Activated CD8-positive, alpha-beta memory T cell treated with anti-CD3 and anti-CD28 coated beads for 4 hours (primary cell): ENCODE measurements at places on chromosomes 1 and 21.
A peak's percentile ranks its signal among the peaks of the same experiment; 100 is the strongest.

GRCh38 chr1:71577451-71578131 is 496.8 kb upstream of the ZRANB2 start:
- no peak for DNase-seq

- DNase-seq, result no peak
These were observed 180.7 kb downstream of the KAZN start for GRCh38 chr1:14778898-14779865.

DNA sequence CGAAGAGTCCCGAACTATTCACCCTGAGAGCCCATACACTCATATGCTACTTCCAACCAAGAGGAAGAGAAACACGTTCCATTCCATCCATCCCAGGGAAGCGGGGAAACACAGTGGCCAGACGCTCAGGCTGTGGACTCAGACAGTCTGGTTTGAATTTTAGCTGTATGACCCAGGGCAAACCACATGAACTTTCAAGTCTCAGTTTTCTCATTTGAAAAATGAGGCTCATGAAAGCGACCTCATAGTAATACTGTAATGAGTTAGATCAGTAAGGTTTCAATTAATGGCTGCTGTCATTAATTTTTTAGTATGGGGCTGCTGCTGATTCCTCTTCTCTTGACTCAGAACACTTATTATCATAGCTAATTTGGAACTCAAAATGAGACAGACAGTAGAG is 1.5 kb downstream of the FCRL4 start:
- DNase-seq, result no peak

GRCh38 chr21:26110715-26111114 is 59.9 kb downstream of the APP start:
- no peak for DNase-seq

DNA sequence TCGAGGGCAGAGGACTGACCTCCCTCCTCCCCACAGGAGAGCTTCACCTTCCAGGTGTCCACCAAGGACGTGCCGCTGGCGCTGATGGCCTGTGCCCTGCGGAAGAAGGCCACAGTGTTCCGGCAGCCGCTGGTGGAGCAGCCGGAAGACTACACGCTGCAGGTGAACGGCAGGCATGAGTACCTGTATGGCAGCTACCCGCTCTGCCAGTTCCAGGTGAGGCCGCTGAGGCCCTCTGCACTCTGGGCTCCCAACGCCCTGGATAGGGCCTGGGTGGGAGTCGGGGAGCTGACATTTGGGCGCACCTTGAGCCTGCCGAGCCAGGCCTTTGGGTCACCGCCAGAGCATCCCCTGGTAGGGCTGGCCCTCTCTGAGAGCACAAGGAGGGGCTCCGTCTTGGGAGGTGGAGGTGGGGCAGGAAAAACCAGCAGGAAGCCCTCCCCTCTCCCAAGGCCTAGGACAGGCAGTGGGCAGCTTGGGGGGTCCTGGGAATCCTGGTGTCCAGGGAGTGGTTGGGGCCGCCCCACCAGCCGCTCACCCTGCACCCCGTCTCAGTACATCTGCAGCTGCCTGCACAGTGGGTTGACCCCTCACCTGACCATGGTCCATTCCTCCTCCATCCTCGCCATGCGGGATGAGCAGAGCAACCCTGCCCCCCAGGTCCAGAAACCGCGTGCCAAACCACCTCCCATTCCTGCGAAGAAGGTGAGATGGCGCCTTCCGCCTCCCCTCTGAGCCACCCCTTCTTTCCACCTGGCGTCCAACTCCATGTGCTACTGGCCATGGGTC is 65.1 kb downstream of the PIK3CD start:
- DNase-seq, result no peak

GRCh38 chr1:23573574-23574182 is 14.4 kb upstream of the ID3 start:
- no peak for DNase-seq

GRCh38 chr1:243713470-243714186 is 136.4 kb downstream of the AKT3 start:
- DNase-seq, result no peak

GRCh38 chr1:215040190-215040589 is 42.3 kb upstream of the KCNK2 start:
- DNase-seq, result no peak

DNA sequence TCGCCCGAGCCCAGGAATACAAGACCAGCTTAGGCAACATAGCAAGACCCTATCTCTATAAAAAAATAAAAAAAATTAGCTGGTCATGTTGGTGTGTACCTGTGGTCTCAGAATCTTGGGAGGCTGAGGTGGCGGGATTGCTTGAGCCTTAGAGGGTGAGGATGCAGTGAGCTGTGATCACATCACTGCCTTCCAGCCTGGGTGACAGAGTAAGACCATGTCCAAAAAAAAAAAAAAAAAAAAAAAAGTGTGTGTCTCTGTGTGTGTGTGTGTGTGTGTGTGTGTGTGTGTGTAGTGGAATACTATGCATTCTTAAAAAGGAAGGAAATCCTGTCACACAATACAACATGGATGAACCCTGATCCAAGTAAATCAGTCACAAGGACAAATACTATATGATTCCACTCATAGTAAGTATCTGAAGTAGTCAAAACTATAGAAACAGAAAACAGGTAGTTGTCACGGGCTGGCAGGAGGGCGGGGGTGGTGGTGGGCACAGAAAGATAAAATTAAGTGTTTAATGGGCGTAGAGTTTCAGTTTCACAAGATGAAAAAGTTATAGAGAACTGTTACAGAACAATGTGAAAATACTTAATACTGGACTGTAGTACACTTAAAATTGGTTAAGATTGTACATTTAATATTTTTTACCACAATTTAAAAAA is 47.8 kb downstream of the SELENOF start:
- no peak for DNase-seq

DNA sequence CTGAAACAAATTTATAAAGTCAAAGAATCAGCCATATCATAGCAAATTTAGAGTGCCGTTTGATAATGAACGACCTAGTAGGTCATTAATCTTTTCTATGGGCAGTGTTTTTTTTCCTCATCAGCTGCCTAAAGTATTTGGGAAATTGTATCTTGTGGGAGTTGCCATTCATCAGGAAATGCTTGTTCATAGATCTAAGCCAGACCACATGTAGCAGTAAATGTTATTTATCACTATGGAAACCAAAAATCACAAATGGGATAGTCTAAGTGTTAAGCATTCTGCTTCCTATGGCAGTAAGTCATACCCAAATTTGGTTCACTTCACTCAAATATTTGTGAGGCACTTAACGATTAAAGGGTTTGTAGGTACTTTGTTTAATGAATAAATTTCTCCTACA is 52.9 kb downstream of the LRRC8D start:
- DNase-seq, result no peak

DNA sequence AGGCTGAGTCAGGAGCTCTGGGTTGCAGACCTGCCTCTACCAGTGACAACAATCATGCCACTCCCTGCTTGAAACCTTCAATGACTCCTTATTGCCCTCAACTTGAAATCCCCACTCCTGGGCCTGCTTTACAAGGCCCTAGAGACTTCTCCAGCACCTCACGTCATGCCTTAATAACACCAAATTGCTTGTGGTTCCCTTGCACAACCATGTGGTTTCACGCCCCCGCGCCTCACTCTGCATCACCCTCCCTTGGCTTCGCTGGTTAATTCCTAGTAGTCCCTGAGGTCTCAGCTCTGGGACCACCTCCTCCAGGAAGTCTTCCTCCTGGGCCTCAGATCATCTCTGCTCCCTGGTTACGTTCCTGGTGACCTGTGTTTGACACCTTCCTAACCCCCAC is 33.0 kb downstream of the EPHA2 start:
- peak; percentile 36 for DNase-seq

DNA sequence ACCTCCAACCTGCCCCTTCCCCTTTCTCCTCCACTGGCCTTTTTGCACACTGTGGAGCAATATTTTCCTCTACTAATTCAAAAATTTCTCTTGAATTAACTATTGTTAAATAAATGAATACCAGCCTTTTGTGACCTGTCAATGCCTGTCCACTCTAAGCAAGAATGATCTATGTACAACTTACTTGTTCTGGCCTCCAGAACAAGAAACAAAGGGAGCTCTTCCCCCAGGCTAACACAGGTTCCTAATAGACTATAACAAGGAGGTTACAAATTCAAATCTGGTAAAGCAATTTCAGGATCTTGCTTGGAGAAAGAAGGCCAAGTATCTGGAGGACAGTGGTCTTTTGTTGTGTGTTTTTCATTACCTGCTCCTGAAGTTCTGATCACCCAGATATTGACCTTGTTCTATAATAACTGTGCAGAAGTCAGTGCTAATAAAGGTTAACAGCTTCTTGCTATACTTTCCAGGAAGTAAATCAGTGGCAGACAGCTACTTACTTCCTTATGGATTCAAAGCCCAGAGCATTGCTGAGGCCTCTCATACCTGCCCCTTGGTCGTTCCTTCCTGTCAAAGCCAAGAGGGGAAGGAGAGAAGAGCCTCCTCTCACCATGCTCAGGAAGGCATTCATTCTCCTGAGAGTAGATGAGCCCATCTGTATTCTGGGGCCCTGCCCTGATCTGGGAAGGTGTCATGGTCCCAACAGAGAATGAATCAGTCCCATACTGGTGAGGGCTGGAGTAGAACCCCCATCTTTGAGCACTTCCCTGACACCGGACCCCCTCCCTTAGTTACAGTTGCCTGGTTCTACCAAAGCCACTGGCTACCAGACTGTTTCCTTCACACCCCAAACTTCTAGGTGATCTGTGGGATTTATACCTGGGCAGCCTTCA is 56.8 kb downstream of the DESI2 start:
- no peak for DNase-seq

DNA sequence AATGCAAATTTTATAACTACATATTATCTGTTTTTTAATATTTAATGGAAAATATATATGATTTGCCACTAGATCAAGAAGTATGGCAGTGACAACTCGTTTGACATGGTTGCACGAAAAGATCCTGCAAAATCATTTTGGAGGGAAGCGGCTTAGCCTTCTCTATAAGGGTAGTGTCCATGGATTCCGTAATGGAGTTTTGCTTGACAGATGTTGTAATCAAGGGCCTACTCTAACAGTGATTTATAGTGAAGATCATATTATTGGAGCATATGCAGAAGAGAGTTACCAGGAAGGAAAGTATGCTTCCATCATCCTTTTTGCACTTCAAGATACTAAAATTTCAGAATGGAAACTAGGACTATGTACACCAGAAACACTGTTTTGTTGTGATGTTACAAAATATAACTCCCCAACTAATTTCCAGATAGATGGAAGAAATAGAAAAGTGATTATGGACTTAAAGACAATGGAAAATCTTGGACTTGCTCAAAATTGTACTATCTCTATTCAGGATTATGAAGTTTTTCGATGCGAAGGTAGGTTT is 556 bp downstream of the IFI44 start:
- no peak for DNase-seq
